ENCODE measurements at places on chromosomes 6 and 20.

DNA sequence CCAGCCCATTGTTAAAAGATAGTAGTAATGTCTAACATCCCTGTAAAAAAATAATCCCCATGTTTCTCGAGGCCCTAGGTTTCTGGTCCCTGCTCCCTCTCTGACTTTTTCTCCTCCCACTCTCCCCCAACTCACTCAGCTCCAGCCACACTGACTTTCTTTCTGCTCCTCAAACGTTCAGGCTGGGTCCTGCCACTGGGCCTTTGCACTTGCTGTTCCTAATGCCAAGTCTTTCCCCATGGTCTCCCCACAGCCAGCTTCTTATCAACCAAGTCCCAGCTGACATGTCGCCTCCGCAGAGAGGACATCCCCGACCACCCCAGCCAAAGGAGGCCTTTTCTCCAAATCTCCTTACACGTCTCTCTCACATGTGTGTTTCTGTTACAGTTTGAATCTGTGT, 21.8 kb upstream of the PTGIS start:
- no peak for DNase-seq

GRCh38 chr6:43476746-43477145, 624 bp upstream of the TJAP1 start:
- no peak for DNase-seq

DNA sequence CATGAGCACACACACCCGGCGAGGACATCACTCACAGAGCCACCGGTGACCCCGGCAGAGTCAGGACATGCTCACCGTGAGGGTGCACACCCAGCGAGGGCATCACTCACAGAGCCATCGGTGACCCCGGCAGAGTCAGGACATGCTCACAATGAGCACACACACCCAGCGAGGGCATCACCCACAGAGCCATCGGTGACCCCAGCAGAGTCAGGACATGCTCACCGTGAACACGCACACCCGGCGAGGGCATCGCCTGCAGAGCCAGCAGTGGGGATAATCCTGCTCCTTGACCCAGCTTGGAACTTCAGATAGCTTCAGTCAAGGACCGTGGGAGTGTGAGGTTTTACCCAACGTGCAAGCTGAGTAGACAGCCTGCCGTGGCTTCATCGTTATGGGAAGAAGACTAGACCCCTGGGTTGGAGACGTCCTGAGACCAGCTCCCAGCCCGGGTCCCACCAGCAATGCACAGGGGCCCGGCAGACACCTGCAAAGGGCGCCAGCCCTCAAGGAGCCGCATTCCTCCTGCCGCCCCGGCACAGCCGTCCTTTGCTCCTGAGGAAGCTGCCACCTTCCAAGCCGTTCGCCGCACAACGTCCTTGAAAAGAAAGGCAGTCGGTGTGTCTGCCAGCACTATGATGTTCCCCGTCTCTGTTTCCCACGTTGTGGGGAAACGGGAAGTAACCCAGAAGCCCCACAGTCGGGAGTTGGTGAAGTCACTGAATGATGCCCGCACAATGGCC, 192.3 kb downstream of the DLL1 start:
- no peak for DNase-seq

DNA sequence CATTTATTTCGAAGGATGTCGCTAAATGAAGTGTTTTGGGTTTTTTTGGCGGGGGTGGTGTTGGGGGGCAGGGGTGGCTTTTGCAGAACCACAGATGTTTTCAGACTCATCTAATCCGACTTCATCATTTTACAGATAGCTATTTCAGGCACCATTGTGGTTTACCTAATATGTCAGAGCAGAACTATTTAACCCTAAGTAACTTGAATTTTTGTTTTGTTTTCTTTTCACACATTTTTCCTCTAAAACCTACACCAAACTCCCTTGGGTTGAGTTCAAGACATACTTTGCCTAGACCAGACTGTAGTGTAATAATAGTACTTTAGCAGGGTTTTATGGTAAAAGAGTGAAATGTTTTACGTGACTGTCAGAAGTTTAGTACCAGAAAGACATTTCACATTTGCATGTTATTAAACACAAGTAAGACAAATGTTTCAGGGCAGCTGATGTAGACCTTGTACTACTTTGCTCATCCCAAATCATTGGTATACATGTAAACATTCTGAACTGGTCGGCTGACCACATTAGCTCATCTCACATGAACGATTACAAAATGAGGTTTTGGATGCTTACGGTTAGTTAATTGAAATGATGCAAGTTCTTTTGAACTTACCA, 37.7 kb downstream of the MAP3K4 start:
- DNase-seq: peak; percentile 13

DNA sequence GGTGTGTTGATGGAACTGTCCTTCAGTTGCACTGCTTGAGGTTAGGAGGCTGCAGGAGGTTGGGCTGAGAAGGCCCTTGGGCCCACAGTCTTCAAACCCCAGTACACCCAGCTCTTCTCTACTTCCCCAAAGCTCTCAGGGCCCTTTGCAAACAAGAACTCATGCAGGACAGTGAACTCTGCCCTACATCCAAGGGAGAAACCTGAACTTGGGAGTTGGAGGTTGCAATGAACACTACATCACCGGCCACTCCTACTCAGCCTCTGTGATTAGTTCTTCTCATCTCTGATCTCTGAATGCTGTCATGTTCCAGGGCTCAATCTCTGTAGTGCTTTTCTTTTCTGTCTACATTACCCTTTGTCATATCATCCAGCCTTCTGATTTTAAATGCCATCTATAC, 148.5 kb upstream of the PDE7B start:
- DNase-seq: no peak

GRCh38 chr6:130303431-130303830, 62.4 kb upstream of the TMEM200A start:
- no peak for DNase-seq

GRCh38 chr6:1439349-1439748, 50.0 kb downstream of the FOXF2 start:
- no peak for DNase-seq

GRCh38 chr6:31081872-31082271, 30.5 kb downstream of the C6orf15 start:
- no peak for DNase-seq

DNA sequence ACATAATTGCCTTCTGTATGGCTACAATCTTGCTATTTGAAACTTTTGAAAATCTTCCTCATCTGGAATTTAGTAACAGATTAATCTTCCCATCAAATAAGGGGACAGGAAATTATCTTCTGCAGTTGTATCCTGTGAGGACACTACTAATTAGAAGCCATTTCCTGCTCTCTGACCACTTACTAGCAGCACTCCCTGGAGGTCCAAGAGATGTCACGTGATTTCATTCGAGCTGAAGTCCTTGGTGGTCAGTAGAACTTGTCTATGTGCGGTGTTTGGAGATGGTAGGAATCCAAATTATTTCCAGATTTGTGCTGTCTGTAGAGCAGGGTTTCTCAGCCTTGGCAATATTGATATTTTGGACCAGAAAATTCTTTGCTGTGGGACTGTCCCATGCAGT, 202.5 kb downstream of the TFAP2B start:
- DNase-seq: no peak

DNA sequence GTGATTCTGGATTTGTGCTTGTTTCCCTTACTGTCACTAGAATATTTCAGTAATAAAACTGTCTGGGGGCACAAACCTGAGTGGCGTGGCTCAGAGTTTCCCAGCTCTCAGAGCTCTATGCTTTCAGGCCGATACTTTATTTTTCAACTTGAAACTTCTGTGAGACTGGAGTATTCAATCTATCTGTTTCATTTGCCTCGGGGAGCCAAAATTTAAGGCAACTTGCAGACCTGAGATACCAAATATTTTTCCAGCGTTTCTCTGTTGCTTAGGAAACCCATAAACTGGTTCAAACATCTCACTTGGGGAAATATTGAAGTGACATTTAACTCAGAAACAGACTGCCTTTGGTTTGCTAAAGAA, 74.7 kb downstream of the SOBP start:
- DNase-seq: no peak

DNA sequence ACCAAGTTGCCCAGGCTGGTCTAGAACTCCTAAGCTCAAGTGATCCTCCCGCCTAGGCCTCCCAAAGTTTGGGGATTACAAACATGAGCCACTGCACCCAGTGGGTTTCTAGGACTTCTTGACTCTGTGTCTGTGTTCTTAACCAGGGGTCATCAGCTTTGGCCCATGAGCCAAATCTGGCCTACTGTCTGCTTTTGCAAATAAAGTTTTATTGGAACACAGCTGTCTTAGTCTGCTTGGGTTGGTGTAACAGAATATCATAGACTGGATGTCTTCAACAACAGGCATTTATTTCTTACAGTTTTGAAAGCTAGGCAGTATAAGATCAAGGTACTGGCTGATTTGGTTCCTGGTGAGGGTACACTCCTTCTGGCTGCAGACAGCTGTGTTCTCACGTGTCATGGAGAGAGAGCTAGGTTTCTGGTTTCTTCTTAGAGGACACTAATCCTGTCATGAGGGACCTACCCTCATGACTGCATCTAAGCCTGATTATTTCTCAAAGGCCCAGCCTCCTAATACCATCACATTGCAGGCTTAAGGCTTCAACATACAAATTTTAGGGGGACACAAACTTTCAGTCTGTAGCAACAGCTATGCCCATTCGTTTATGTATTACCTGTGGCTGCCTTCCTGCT, 23.3 kb downstream of the ARFGEF2 start:
- peak; percentile 47 for DNase-seq

DNA sequence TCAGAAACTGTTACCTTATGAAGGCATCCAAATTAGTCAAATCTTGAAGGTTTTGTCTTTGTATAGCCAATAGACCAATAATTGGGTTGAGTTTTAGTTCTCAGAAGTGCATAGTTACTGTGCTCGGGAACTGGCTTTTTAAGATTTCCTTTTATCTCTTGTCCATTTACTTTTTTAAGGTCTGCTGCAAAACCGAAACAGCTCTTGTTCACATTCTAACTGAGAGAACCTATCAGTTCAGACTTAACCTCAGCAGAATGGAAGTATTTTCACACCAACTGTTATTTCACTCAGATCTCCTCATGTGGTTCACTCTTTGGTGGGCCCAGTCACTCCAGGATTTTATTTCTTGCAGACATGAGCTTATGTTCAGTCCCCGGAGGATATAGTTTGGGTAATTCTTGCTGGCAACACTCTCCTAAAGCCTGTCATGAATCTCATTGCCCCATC, 55.5 kb downstream of the TPBG start:
- no peak for DNase-seq

DNA sequence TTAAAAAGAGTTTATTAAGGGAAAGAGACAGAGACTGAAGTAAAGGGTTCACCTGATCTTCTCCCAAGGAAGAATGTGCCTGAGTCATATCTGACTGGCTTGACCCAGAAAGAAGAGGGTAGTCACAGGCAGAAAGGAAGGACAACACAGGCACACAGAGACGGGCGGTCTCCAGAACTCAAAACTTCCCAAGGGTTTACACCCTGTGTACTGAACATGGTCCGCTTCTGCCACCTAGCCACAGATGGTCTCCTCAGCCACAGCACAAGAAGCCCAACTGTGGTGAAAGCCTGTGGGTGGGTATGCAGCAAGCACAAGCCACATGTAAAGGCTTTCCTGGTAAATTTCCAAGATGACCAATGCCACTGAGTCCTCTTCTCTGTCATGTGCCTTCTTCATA, 17.2 kb downstream of the UNC5CL start:
- DNase-seq: peak; percentile 67

- DNase-seq: no peak
Measured at GRCh38 chr20:3763671-3764601, 3.6 kb downstream of the ADISSP start.

GRCh38 chr6:100237821-100238220, 226.9 kb downstream of the SIM1 start:
- no peak for DNase-seq

GRCh38 chr6:164996838-164997237, 312.6 kb downstream of the C6orf118 start:
- no peak for DNase-seq

DNA sequence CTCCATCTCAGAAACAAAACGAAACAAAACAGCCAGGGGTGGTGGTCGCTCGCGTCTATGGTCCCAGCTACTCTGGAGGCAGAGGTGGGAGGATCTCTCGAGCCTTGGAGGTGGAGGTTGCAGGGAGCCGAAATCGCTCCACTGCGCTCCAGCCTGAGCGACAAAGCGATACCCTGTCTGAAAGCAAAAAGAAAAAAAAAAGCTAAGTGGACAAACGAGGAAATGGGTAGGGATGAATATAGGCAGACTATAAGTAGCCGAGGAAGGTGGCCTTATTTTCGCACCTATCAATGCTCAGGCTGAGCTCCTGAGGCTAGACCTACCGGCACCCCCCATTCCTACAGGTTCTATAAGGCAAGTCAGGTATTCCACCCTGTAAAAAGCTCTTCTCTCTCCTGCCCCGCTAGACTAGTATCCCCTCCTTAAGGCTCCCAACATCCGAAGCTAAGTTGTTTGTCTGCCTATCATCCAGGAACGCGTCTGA, 650 bp upstream of the CASP8AP2 start:
- DNase-seq: peak; percentile 15

GRCh38 chr6:36986704-36987047, 680 bp upstream of the MTCH1 start:
- DNase-seq: no peak

- DNase-seq: peak; percentile 64
Measured at GRCh38 chr6:23394681-23395080, 731.3 kb upstream of the NRSN1 start.

GRCh38 chr6:33980176-33981175, 165.4 kb downstream of the GRM4 start:
- no peak for DNase-seq

DNA sequence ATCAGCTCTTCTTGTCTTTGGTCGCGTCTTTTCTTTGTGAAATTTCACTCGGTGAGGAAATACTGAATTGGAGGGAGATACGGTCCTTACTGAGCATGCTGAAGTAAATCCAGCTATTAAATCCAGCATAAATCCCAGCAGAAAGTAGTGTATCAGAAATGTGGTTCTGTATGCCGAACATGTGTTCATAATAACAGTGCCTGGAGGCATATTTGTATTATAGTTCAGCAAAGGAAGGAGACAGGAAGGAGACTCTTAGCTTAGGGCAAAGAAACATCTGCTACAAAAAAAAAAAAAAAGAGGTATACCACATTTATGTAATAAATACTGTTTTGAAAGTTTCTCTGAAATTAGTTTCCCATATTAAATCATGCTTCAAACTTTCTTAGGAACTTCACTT, 211.8 kb downstream of the PLCB4 start:
- DNase-seq: no peak

DNA sequence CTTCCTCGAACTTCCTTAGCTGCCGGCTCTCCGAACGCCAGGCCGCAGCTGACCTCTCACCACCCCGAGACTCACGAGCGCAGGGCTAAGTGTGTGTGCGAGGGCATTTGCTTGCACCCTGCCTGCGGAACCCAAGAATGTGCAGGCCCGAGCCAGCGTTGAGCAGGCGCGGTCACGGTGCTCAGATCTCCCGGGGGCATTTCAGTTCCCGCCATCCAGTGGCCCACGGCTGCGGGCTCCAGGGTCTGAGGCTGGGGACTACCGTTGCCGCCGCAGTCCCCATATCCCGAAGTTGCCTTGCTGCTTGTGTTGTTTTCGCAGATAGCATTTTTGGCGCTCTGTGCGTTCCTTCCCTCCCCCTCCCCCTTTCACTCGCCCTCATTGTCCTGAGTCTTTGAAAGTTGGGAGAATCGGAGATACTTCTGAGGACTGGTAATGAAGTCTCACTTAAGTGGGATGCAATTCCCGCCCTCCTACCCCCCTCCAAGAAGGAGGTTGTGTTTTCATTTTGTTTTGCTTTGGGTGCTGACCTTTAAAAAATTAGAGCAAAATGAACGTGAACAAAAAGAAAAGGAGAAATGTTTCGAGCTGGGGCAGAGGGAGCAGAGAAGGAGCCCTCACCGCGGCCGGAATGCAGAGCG, 1.7 kb downstream of the NR2E1 start:
- DNase-seq: no peak

- DNase-seq: peak; percentile 84
Measured at GRCh38 chr6:114108119-114109002, 137.4 kb upstream of the HDAC2 start.

All from SJCRH30 (cell line).